CD8-positive, alpha-beta T cell (primary cell): ENCODE measurements at places on chromosomes 7 and 10.
A peak's percentile ranks its signal among the peaks of the same experiment; 100 is the strongest.

- no peak for DNase-seq
Measured at GRCh38 chr7:69211739-69212138, 386.5 kb upstream of the AUTS2 start.

DNA sequence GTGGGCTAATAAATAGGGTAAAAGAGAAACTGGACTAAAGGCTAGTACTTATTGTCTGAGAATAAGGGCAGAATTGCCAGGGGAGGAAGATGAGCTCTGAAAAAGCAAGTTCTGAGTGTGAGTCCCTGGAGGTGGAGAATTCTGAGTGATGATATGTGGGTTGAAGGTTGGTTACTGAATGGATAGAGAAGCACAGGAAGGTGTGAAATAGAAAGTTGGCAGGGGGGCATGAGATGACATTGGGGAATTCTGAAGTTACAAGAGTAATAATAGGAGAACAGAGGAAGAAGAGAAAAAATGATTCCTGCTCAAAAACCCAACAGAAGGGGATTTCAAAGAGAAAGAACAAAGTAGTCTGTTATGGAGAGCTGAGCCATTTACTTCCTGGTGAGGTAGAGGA is 76.9 kb downstream of the PRKCQ start:
- DNase-seq, result no peak

DNA sequence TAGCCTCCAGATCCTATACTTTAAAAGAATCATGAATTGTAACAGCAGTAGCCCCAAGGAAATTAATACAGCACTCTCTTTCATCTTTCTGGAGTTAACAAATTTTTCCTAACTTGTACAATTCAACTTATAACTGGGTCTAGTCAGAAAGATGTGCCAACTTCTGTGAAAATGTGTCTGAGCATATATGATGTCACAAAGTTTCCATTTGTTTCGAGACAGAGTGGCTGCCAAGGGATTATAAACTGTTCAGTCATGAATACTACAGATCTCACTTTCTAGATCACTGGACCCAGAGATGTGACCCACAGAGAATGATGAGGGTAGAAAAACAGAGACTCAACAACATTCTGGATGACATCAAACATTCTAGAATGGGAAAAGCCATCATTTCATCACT is 249.2 kb upstream of the PHF14 start:
- DNase-seq, result no peak

GRCh38 chr7:135707570-135707966 is 20.4 kb downstream of the SLC13A4 start:
- no peak for DNase-seq

GRCh38 chr10:35386594-35387174 is 50.4 kb downstream of the CCNY start:
- DNase-seq, result no peak

GRCh38 chr10:132839061-132839460 is 53.1 kb upstream of the NKX6-2 start:
- no peak for DNase-seq

- DNase-seq, result no peak
Measured at GRCh38 chr7:150432915-150433892, 17.2 kb upstream of the GIMAP8 start.

GRCh38 chr7:100407285-100408180 is 21.0 kb downstream of the ZCWPW1 start:
- DNase-seq, result peak; percentile 84

DNA sequence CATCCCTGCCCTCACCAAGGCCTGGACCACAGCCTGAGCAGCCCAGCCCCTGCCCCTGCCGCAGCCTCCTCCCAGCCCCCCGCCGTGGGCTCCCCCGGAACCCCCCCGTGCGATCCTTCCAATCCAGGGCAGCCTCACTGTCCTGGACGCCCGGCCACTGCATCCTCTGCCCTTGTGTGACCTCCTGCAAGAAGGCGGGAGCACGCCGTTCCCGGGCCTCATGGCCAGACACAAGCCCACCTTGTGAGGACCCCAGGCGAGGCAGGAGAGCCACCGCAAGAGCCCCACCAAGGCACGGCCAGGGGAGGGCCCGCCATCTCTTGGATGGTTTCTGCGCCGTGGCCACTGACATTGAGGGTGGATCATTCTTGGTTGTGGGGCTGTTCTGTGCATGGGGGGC is 7.8 kb upstream of the LFNG start:
- DNase-seq, result no peak

GRCh38 chr7:136549756-136550155 is 318.7 kb upstream of the CHRM2 start:
- DNase-seq, result no peak

DNA sequence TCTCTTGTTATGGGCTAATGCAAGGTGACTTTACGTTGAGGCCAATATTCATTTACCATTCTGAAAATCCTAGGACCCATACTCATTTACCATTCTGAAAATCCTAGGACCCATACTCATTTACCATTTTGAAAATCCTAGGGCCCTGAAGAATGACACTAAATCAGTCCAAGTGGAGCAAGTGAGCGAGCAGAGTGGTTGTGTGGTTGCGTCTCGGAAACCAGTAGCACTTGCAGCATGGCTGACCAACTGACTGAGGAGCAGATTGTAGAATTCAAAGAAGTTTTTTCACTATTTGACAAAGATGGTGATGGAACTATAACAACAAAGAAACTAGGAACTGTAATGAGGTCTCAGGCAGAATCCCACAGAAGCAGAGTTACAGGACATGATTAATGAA is 6.9 kb downstream of the SAR1A start:
- DNase-seq, result no peak

DNA sequence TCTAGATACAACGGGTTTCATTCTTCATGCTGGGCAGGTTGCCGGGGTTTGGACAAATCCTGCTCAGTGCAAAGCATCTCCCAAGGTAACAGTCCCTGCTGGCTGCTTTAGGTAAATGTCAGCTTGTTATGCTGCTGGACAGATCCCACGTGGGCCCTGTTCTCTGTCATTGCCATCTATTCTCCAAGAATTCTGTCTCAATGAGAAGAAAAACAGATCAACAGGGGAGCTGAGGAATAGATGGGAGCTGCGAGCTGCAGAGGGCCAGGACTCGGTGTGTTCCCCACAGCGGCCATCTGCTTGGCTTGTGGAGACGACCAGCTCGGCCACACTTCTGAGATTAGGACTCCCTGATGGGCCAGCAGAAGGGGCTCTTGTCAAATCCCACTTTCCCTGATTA is 235.2 kb downstream of the DPP6 start:
- DNase-seq, result no peak

DNA sequence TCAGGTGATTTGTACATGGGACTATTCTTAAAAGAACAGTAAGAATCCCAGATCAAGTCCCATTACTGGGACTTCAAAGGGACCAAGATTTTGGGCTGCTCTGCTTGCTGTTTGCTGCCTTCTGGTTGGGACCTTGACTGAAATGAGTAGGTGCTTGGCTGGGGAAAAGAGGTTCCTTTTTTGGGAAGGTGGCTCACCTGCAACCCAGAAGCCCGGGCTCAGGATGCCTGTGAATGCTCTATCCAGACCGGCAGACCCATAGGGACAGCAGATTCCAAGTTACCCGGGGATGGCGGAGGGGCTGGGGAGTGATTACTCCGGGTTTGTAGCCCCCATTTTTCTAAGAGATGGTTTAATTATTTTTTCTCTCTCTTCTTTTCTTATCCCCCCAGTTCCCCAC is 104.0 kb downstream of the CPXM2 start:
- DNase-seq, result no peak

- no peak for DNase-seq
Measured at GRCh38 chr10:8873310-8873709, 818.8 kb downstream of the GATA3 start.

DNA sequence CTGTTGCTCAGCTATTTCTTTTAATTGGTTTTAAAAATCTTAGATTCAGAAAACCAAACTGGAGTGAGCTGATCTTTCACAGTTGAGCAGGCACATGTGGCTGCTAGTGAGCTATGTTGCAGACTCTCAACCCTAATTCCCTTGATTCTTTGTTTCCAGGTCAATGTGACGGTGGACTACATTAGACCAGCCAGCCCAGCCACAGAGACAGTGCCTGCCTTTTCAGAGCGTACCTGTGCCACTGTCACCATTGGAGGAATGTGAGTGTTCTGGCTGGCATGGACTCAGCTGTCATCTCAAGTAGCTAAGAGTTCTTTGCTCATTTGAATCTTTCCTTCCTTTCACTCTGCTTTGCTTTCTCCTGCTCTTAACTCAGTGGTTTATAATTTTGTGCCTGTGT is 187.1 kb downstream of the LRRC4 start:
- no peak for DNase-seq

- DNase-seq, result no peak
Measured at GRCh38 chr7:30649717-30650420, 32.4 kb downstream of the CRHR2 start.

GRCh38 chr10:36531621-36532020 is 593.8 kb upstream of the ANKRD30A start:
- no peak for DNase-seq

- DNase-seq, result peak; percentile 15
Measured at GRCh38 chr10:35378541-35379210, 42.4 kb downstream of the CCNY start.

DNA sequence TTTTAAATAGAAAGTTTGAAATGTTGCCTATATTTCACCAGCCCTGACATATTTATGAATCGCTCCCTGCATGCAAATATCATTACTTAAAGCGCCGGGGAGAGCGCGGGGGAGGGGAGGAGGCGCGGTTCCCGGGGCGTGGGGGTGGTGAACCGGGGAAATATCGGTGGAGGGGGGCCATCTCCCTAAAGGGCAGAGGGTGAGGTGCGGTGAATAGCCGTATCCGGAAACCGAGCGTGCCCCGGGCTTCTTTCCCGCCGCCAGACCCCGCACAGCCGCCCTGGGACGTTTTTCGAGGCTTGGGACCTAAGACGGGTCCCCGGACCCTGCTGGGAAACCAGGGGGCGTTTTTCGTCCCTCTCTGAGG is 6.9 kb upstream of the ZNF503 start:
- no peak for DNase-seq

GRCh38 chr7:31890198-31890597 is 180.0 kb downstream of the PDE1C start:
- no peak for DNase-seq

DNA sequence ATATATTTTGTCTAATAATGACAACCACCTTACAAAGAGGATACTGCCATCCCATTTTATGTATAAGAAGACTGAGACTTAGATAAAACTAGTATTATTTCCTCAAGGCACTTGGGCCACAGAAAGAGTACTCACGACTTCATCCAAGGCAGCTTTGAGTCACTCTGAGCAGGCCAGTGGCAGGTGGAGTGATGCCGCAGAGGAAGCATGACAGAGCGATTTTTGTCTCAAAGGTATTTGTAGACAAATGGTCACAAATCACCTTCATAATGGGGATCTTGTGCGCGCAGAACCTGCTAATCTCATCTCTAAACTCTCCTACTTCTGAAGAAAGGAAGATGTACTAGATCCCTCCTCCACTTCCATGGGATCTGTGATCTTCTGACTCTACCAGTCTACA is 113.2 kb upstream of the NAMPT start:
- DNase-seq, result no peak

DNA sequence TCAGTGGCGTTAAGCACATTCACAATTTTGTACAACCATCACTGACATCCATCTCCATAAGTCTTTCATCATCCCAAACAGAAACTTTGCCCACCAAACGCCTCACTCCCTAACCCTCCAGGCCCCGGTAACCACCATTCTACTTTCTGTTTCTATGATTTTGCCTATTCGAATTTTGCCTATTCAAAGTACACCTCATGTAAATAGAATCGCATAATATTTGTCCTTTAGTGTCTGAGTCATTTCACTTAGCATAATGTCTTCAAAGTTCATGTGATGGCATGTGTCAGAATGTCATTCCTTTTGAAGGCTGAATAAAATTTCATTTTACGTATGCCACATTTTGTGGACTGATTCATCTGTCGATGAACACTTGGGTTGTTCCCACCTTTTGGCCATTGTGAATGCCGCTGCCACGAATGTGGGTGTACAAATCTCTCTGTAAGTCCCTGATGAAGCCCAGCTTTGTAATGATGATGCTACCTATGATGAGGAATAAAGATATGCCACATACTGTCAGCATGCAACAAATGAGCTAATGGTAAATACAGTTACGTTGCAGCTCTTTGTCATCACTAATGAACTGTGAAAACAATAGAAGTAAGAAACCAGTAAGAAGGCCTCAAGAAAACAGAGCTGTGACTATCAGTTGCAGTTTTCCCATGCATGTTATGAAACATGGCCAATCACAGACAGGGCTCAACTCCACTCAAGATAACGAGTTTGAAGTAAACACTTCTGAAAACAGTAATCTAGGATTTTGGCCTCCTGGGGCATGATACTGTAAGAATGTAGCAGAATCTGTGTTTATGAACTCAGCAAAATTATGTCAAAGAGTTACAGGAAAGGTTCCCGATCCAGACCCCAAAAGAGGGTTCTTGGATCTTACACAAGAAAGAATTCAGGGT is 120.0 kb downstream of the ADAM12 start:
- no peak for DNase-seq

- DNase-seq, result no peak
Measured at GRCh38 chr10:92091965-92092364, 168.4 kb downstream of the BTAF1 start.

DNA sequence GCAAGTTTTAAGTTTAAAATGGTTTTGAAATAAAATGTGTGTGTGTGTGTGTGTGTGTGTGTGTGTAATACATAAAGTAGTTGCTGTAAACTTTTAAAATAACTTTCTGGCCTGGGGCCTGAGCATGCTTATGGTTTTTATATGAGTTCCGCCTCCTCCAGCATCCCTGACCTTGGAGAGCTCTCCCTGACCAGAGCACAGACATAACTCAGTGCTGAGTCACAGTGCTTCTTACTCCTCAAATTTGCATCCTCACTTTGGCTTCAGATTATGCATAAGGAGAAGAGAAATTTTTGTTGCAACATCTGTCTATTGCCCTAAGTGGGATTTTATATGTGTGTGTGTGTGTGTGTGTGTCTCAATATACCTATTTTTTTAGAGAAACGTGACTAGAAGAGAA is 200.8 kb downstream of the ELMO1 start:
- no peak for DNase-seq

DNA sequence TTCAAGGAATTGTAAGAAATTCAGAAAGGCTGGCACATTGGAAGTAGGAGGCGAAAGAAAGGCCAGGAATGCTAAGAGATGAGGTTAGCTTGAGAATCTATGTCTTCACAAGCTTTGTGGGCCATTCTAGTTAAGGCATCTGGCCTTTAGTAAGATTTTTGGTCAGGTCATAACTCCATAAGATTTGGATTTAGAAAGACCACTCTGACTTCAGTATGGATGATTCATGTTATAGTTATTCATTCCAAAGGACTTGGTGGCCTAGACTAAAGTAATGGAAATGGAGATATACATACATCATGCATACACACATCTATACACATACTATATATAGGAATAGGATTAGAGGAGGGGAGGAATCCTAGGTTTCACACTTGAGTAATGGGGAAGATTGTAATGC is 77.5 kb downstream of the SEPTIN7 start:
- no peak for DNase-seq

- DNase-seq, result no peak
Measured at GRCh38 chr10:30697806-30698205, 68.3 kb upstream of the LYZL2 start.
